ENCODE measurements at places on chromosomes 12 and 14.

GRCh38 chr12:118981285-118982211 is at the start of gene SRRM4:
TSS of gene SRRM4 (plus strand) at chr12:118981541. CDS start at chr12:118981883, 342 bp downstream.
- DNase-seq = peak; percentile 83

DNA sequence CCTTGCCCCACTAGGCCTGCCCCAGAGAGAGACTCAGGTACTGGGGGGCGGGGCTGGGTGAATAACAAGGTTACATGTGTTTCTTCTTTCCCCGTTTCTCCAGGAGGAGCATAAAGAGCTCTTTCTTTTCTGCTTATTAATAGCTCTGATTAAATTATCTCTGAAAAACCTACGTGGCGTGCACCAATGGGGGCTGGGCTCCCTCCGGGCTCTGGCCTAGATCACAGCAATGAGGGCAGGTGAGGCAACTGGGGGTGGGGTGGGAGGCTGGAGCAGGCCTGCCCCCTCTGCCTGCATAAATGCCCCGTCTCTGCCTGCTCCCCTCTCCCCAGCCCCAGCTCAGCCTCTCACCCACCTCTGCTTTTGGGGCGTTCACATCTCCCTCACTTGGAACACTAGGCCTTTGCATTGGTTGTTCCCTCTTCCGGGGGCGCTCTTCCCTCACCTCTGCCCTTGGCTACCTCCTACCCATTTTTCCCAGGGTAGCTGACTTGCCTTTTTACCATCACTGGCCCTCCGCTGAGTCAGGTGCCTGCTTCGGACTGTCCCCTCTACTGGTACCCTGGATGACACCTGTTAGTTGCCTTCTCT is 4.1 kb upstream of the FAM222A start:
- DNase-seq = no peak

- no peak for DNase-seq
Measured at GRCh38 chr12:52042706-52043385, 8.4 kb upstream of the NR4A1 start.

DNA sequence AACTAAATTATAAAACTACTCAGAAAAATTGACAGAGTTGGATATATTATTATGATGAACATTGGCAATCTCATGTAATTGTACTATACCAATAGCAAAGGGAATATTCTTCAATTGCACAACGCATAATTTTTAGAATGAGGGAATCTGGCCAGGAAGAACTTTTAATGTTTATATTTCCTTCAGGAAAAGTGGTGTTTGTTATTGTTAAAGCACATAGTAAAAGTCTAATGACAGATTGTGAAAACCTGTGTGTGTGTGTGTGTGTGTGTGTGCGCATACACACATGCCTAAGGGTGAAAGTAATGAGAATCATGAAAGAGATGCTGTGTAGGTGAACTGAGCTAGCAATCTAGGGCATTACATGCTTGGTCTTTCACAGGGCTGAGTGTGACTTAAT is 877.7 kb downstream of the SLC6A15 start:
- DNase-seq = no peak

- no peak for DNase-seq
Measured at GRCh38 chr12:80317307-80317706, 126.7 kb upstream of the PTPRQ start.

GRCh38 chr14:52836063-52836462 is 44.7 kb upstream of the GNPNAT1 start:
- no peak for DNase-seq

GRCh38 chr12:26554332-26554731 is 278.7 kb downstream of the ITPR2 start:
- no peak for DNase-seq

DNA sequence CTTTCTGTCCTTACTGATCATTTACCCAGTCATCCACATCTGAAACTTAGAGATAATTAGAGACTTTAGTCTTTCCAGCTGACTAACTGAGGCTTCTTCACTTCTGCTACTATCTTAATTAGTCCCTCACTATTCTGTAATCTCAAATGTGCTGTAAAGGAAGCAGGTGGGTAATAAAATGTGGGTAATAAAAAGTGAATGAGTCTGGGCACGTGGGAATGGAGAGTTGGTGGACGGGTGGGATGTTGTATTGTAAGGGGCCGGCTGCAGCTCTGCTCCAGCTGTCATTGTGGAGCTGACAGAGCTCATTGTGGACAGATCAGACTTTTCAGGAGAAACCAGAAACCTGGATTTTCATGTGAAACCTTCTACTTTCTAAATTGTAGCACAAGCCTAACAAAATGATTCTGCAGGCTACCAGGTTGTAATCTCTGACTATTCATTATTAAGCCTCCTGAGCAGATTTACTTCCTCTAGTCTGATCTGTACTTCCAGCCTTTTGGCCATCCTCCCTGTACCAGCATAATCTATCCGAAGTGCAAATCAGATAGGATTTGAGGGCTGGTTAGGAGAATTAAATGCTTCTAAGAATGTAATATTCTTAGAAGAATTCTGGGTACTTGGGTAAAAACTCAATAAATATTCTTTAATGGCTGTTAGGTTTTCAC is 42.0 kb upstream of the BMAL2 start:
- DNase-seq = no peak

GRCh38 chr14:52352569-52352968 is 38.5 kb downstream of the PTGER2 start:
- no peak for DNase-seq

- no peak for DNase-seq
Measured at GRCh38 chr12:57377103-57377840, 53.6 kb downstream of the R3HDM2 start.

DNA sequence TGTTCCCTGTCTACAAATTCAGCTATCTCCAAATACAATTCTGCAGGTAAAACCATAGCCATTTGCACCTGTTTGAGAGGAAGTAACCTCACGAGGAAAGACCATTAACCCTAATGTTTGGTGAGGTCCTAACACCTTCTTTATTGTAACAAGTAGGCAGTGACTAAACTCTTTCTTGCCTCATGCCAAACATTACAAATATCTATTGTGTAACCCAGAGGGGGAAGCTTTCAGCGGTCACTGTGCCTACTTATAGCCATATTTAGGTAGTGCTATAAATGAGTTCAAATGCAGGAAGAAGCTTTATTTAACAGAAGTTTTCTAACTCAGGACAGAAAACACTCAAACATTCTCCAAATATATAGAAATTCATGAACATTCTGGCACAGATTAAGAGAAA is 252.7 kb downstream of the LRFN5 start:
- DNase-seq = no peak

- no peak for DNase-seq
Measured at GRCh38 chr12:52515927-52516831, 4.0 kb downstream of the KRT5 start.

DNA sequence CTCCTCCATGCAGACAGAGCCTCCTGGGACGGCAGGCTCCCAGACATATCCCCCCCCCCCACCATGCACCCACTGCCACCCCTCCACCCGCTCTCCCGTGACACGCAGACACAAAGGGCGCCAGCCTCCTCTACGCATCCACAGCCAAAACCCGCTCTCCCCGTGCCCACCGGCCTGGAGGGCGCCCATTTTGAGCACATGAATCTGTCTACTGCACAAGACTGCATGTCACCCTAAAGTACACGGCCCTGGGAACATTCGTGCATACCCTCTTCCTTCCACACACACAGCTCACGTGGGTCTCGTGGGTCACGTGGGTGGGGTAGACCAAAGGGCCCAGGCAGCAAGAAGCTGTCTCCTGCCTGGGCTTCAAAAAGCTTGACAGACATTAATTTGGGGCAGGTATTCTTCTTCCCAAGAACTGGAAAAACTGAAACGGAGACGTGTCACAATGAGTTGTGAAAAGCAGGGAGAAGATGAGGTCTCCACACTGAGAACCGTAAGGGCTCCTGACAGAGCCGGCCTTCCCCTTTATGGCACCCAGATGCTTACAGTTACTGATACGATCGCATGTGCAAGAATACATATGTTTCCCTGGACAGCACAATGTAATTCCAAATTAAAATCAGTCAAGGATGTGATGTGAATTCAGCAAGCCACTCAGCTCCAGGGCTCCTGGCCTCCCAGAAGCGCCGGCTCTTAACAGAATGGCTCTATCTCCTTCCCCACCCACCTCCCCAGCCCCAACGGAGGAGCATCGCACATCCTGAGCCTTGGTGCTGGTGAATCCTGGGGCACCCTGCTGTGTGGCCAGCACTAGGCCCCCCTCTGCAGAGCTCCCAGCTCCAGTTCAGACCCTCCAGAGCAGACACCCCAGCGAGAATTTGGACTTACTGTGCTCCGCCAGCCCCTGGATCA is 1.9 kb downstream of the TGFB3 start:
- DNase-seq = no peak

GRCh38 chr12:54386403-54387113 is 2.0 kb upstream of the ZNF385A start:
- DNase-seq = no peak

GRCh38 chr12:62668782-62669181 is 202.2 kb downstream of the MON2 start:
- DNase-seq = no peak

DNA sequence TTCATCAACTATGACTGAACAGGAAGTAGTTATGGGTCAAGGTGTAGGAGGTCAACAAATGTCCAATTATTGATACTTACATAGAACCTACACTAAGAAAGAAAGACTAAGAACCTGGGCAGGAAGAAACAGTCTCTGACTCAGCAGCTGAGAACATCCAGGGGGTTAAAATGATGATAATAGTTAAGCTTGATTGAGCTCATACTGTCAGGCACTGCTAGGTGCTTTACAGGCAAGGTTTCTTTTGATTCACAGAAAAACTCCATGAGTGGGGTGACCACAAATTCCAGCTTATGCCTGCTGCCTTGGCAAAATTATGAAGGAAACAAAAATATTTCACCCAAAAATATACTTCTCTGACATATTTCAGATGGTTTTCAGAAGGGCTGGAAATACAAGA is 75.0 kb downstream of the ACADS start:
- DNase-seq = no peak

DNA sequence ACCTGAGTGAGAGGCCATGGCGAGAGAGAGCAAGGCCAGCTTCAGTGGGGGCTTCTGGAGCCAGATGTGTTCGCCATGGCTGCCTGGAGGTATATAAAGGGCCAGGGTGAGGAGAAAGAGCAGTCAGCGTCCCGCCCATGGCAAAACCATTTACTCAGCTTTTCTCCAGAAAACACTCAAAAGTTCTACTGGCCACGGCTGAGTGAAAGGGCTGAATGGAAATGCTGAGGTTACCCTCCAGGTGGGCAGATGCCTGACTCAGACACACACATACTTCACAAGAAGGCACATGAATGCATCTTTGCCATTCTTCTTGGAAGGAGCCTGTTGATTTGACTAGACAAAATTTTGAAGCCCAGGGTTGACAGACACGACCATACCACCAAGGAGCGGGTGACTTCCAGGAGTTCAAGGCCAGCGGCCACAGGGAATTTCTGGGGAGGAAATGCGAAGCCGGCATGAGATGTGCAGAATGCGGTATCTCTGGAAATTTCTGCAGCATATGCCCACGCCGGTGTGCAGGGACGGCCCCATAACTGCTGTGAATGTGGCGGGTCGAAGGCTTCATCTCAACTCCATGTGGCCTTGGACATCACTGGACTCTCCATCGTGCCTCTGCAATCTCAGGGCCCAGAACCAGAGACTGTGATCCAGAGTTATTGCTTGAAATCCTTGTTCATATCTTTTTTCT is at the start of gene IL31:
Gene IL31 (minus strand): TSS at position 67 of the 691 bp plus-strand sequence. CDS start 49 bp downstream, at position 18.
- no peak for DNase-seq

- DNase-seq = no peak
Measured at GRCh38 chr12:63078906-63079305, 72.1 kb downstream of the AVPR1A start.

GRCh38 chr12:124744659-124745464 is 118.8 kb downstream of the SCARB1 start:
- no peak for DNase-seq

DNA sequence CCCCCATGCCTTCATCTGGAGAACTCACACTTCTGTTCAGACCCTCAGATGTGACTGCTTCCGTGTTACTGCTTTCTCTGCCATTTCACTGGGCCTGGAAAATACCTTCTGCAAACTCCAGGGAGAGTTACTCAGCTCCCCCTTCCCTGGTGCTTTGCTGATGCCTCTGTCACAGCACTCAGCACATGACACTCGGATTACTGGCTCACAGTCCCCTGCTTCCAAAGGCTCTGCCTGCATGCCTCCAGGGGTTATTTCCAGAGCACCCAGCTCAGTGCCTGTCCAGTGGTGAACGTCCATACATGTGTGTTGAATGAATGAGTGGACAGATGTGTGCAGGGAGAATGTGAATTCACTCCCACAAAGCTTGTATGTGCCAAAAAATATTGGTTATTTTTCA is 237.2 kb upstream of the FKBP4 start:
- DNase-seq = no peak

- no peak for DNase-seq
Measured at GRCh38 chr14:76153919-76154318, 2.2 kb downstream of the GPATCH2L start.

DNA sequence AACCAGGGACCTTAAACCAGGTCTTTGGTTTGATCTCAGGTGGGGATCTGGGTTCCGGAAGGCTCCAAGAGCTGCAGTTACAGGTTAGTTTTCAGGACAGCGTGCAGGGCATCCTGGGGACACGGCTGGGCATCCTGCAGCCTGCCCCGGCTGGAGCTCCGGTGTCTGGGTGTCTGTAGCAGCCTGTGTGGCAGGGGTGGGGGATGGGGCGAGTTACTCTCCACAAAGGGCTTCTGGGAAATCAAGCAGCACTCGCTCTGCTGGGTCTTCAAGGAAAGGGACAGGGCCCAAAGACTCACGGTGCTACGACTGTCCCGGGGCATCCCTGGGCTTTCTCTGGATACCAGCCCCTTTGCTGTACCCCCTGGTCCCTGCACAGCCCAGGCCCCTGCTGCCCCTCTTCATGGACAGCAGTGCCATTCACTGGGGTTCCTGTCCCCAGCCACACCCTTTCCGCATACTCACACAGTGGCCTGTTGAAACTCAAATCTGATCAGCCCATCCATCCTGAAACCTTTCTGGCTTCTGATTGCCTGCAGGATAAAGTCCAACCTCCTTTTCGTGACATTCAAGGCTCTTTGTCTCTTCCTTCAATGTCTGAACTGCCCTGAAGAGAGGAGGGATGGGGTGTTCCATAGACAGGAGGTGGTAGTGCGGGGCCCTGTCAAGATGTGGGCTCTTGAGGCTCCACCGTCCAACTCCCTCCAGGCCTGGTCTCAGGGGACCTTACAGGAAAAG is 22.2 kb upstream of the PPP1R13B start:
- no peak for DNase-seq

GRCh38 chr12:52524241-52524897 is 4.2 kb upstream of the KRT5 start:
- no peak for DNase-seq

DNA sequence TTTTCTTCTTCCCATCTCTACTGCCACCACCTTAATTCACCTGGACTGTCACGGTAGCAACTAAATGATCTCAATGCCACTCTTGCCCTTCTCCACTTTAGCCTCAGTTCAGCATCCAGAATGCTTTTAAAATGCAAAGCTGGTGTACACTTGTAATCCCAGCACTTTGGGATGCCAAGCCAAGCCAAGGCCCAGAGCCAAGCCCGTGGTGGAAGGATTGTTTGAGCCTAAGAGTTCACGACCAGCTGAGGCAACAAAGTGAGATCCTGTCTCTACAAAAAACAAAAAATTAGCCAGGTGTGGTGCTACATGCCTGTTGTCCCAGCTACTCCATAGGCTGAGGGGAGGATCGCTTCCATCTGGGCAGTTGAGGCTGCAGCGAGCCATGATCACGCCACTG is 5.9 kb downstream of the CIPC start:
- no peak for DNase-seq

GRCh38 chr12:82688035-82688501 is 1.4 kb downstream of the TMTC2 start:
- no peak for DNase-seq

Data from neural crest cell (in vitro differentiated cells).